ENCODE measurements at places on chromosomes 1 and 21.

- no peak for DNase-seq
These were observed 6.4 kb downstream of the DYRK1A start for GRCh38 chr21:37372951-37373350.

DNA sequence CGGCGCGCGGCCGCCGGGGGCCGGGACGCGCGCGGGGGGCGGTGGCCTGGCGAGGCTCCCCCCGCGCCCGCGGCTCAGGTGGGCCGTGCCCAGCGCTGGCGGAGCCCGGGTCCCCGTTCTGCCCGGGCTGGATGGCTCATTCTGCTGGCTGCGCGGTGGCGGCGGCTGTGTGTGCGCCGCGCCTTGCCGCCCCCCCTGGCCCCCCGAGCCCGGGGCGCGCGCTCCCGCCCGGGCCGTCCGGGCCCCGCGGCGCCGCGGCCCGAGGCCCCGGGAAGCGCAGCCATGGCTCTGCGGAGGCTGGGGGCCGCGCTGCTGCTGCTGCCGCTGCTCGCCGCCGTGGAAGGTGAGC lies at the start of gene EPHB2:
TSS of gene EPHB2 (plus strand) at position 139 of the 349 bp plus-strand sequence. CDS start at position 283, 144 bp downstream.
- DNase-seq = peak; percentile 59

DNA sequence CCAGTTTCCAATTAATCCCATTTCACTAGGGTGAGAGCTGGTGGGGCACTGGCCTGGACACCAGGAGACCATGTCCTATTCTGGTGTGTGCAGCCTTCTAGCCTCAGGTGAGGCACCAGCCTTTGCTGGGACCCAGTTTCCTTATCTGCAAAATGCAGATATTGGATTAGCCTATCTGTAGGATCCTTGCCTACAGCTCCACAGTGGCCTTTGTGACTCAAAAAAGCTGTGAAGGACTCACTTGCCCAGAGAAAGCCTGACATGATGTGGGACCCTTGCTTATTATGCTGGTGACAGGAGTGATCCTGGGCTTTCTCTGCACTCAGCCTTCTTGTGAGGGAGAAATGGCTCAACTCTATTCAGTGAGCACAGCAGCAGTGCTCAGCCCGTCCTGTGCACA lies 32.3 kb downstream of the TENT5C start:
- no peak for DNase-seq

- no peak for DNase-seq
These were observed 10.1 kb upstream of the CACYBP start for GRCh38 chr1:174989536-174990220.

- DNase-seq = no peak
These were observed 52.5 kb downstream of the CDC7 start for GRCh38 chr1:91553177-91553591.

- DNase-seq = peak; percentile 79
These were observed 10.6 kb upstream of the COL6A1 start for GRCh38 chr21:45970674-45971615.
